ENCODE measurements at places on chromosomes 4 and X.

GRCh38 chr4:151035328-151035727 is 20.2 kb upstream of the LRBA start:
- no peak for DNase-seq

DNA sequence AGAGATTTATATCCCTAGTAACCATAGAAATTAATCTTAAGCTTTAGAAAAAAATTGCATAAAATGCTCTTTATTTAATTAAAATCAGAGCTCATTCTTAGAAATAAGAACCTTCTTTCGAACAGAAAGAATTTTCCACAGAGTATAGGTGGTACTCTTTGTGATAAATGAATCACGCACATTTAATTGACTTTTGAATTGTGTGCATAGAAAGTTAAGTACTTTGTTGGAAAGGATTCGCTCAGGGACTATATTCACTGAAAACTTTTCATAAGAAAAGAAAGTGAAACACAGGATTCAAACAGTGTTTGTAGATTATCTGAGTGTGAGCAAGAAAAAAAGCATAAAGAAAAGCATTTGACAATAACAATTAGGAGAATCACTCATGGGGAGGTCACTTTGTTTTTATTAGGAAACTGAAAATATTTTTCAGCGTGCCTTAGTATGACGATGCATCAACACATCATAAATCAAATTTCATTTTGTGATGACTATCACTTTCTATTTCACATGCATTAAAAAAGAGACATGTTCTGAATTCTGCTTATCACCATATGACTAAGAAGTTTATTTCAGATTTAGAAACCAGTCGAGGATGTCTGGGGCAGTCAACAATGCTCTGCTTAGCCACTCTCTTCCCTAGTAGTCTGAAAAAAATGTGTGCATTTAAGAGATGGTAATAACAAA is 49.5 kb downstream of the STX18 start:
- DNase-seq = no peak

GRCh38 chr4:76022031-76022430 is 1.3 kb downstream of the CXCL10 start:
- DNase-seq = no peak

GRCh38 chr4:136898590-136899248 is 633.6 kb downstream of the PCDH18 start:
- no peak for DNase-seq

DNA sequence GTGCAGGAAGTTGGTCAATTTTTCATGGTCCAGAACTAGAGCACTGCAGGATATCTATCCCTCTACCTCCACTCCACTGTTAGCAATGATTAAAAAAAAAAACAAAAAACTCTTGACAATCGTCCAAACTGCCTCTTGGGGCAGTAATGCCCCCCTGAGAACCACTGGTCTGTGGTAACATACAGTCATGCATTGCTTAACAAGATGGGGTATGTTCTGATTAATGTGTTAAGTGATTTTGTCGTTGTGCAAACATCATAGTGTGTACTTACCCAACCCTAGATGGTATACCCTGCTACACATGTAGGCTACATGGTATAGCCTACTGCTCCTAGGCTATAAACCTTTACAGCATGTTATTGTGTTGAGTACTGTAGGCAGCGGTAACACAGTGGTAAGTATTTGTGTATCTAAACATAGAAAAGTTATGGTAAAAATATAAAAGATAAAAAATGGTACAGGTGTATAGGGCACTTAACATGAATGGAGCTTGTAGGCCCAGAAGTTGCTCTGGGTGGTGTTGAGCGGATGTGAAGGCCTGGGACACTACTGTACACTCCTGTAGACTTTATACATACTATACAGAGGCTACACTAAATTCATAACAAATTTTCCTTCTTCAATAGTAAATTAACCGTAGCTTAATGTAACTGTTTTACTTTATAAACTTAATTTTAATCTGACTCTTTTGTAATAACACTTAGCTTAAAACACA is 34.1 kb downstream of the ART3 start:
- DNase-seq = no peak

DNA sequence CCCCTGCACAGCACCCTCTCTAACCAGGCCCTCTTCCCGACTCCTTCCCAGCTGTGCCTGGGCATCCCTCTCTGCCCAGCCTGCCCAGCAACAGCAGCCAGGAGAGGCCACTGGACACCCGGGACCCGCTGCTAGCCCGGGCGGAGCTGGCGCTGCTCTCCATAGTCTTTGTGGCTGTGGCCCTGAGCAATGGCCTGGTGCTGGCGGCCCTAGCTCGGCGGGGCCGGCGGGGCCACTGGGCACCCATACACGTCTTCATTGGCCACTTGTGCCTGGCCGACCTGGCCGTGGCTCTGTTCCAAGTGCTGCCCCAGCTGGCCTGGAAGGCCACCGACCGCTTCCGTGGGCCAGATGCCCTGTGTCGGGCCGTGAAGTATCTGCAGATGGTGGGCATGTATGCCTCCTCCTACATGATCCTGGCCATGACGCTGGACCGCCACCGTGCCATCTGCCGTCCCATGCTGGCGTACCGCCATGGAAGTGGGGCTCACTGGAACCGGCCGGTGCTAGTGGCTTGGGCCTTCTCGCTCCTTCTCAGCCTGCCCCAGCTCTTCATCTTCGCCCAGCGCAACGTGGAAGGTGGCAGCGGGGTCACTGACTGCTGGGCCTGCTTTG is 1.1 kb downstream of the AVPR2 start:
- DNase-seq = no peak

DNA sequence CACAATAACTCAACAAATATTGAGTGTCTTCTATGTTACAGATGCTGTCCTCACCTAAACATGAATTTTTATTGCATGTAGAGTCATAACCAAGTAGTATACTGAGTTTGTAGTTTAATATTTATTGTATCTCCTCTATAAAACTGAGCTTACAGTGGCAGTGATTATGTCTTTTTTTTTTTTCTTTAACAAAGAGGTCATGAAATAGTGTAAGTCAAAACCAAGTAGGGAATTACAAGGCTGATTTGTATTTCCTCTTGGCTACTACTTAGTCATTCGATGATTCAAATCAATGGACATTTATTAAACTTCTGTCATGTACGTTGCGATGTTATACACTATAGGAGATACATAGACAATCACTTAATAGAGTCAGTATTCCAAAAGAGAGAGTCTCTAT is 48.4 kb downstream of the IL15 start:
- no peak for DNase-seq

GRCh38 chr4:1360423-1361283 is 13.6 kb downstream of the UVSSA start:
- DNase-seq = no peak

DNA sequence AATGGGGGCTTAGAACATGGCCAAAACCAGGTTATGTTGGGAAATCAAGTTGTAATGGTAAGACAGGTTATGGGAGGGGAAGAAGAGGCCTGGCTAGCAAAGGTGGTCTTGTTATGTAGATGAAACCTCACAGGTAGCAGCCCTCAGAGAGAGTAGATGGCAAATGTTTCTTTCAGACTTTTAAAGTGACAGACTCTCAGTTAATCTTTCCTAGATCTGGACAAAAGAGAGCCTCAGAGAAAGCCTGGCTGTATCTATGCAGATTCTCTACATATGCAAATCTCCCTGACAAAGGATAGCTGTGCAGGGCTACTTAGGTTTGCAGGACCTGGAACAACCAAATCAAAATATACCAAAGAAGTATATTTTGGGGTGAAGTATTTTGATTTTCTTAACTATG is 284.1 kb upstream of the AMOT start:
- no peak for DNase-seq

- DNase-seq = no peak
Observed at GRCh38 chrX:138859421-138859820, 147.9 kb upstream of the FGF13 start.

DNA sequence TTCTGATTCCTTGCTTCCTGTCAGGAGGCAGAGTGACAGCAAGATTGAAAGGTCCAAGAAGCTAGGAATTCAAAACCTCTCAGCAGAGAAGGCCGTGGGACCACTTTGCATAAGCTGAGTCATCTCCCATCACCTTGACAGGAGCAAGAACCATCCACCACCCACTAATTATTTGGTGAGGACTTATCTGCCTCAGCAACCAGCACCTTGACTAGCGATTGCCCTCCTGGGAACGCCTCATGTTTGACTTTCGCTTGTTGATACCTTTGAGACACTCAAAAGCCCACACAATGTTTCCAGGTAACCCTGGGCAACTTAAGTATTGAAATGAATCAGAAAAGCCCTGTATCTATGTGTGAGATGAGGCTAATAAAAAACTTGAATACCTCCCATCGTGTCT is 233.5 kb upstream of the GYPA start:
- DNase-seq = no peak

- no peak for DNase-seq
Observed at GRCh38 chr4:104749062-104749461, 254.4 kb upstream of the CXXC4 start.

DNA sequence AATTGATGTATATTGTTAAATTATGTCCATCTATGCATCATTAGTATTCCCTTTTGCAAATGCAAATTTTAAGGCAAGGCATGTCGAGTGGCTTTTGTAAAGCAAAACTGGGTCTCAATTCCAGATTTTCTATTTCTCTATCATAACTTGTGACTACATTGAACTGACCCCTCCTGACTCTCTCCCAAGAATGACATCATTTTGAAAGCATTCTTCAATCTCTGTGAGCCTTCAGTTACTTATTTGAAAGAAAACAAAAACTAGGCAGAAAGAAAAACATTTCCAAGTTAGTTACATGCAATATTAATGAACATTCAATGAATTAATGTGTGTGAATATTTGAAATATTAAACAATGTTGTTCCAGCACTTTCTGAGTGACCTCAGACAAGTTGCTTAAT is 314.3 kb upstream of the CLNK start:
- no peak for DNase-seq

GRCh38 chrX:77572322-77572721 is 125.1 kb downstream of the FGF16 start:
- DNase-seq = no peak

DNA sequence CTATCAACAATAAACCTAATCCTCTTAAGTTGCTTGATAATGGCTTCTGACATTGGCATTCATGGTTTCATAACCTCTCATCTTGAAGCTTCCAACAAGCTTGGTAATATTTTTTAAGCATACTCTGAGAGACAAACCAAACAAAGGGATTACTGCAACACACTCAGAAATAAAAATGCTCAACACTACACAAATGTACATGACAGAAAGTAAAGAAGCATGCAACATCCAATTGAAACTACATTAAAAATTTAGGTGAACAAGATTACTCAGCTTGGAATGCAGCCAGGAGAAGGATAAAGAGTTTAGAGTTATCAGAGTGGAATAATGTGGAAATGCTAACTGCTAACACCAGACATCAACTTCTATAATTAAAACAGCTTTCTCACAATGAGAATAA is 1136.6 kb upstream of the PABPC4L start:
- no peak for DNase-seq

DNA sequence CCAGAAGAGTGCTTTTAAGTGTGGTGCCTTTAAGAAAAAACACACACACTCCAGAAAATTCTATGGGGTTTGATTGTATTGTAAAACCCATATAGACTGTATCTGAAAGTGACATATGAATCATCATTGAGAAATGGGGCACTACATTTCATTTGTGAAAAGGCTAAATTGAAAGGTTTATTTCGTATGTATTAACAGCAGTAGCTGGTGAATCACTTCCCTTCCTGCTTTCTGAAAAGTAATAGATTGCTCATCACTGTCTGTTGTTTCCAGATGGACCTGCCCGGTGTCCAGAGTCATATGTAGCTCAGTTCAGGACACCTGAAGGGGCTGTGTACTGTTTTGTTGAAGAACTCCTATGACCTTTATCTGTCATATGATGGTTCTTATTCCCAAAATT is 28.1 kb upstream of the HPRT1 start:
- no peak for DNase-seq

DNA sequence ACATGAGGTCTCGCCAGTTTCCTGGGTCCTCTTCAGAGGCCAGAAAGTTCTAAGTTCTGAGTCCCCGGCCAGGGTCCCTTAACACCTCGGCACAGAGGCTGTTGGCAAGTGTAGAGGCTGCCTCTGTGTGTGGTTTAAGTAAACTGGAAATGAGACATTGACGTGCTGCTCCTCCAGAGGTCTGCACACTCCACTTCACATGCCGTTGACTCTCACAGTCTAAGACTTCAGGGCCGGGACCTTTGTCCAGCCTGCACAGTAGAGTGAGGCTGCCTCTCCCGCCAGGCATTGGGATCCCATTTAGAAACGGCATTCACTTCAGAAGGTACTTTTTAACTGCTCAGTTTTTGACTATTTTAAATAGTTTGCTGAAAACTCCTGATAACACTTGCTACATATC is 10.6 kb upstream of the TADA2B start:
- no peak for DNase-seq

- DNase-seq = no peak
Observed at GRCh38 chr4:25656031-25656430, 380 bp downstream of the SLC34A2 start.

DNA sequence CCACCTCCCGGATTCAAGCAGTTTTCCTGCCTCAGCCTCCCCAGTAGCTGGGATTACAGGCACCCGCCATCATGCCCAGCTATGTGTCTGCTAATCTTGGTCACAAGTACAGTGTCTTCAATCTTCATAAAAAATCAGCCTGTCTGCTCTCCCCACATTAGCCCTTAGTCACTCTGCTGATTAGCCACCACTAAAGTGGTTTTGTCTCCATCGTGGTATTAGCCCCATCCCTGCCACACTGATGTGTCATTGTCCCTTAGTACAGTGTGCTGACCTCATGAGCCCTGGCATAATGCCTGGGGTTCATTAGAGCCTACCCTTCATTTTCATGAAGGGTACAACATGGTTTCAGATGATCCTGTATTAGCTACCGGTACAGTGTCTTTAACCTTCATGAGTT is 49.9 kb downstream of the ZNF157 start:
- no peak for DNase-seq

- DNase-seq = no peak
Observed at GRCh38 chr4:75886104-75886503, 16.1 kb downstream of the PPEF2 start.

DNA sequence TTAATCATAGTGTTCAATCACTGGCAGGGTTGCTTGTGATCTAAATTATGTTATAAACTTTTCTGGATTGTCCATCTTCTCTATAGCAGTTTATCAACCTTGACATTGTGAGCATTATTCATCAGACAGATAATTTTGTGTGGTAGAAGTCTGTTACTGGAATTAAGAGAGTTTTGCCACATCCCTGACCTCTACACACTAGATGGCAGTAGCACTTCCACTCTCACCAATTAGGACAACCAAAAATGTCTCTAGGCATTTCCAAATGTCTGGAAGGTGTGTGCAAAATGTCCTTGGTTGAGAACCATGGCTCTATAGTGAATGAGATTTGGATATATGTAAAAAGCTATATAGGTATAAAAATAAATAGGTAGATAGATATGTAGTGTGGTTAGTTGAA is 324.1 kb upstream of the FAM47C start:
- DNase-seq = no peak
